ENCODE measurements at places on chromosomes 4 and X.

DNA sequence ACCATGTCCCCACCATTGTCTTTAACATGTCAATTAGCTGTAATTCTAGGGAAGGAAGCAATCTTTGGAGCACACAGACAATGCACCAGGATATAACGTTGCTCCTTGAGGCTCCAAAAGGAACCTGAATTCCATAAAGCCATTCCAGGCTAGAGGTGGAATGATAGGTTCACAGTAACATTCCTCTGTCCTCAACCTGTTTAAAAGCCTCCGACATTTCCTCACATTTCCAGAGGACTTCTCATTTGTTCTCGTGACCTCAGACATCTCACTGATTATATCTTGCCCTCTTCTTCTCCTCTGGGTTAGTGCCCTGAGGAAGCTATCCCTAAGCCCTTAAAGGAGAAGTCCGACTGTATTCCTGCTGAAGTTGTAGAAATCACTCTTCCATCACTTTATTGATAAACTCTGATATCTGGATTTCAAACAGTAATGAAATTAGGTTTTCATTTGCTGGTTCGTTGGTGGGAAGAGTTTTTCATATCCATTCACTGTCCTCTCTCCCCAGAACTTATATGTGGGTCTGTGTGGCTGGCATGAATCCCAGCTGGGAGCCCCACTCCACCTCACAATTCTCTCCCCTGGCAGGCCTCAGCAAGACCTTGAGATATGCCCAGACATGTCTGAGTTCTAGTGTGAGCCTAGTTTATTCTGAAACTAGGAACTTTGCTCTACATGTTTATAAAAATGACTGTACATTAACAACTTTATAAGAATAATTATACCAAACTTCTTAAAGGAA lies 44.2 kb upstream of the PRSS12 start:
- DNase-seq: no peak

GRCh38 chrX:1591863-1592469 lies 562 bp downstream of the AKAP17A start:
- DNase-seq: no peak

DNA sequence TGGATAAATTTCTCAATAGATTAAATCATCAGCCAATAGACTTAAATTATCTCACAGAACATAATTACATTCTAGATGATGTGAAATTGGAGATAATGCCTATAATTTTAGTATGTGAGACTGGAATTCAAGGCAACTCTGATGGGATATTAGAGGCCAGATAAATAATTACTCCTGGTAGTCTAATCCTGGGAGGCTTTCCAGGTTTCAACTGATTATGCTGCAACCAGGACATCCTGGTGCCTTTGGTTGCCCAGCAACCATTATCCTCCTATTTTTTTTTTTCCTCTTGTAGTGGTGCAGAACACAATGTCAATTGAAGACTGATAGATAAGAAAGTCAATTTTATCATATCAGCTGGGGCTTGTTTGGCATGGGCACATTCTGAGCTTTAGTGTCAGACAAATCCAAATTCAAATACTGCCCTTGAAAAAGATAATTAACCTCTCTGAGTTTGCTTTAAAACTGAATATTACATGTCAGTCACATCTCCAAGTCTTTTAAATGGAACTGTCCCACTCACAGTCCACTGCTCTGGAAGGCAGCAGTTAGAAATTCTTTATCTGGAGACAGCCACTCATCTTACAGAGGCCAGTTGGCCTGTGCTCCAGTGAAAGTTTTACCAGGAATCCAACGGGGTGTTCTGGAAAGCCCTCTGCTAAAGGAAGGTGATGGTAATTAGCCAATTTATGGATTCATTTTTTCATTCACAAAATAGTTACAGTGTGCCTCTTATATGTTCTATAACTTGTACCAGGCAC lies 95.3 kb upstream of the GUCY1A1 start:
- DNase-seq: no peak

DNA sequence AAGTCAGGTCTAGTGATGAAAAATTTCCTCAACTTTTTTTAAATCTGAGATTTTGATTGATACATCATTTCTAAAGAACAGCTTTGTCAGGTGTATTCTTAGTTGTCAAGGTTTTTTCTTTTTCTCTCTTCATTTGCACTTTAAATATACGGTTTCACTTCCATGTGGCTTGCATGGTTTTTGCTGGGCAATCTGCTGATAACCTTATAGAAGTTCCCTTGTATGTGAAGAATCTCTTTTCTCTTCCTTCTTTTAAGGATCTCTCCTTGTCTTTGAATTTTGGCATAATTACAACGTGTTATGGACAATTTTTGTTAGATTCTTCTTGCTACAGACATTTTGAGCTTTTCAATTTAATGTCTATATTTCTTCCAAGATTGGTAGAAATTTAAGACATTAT lies 76.4 kb downstream of the ZNF721 start:
- DNase-seq: no peak

- DNase-seq: no peak
Observed at GRCh38 chr4:86451560-86452330, 91.9 kb upstream of the MAPK10 start.

DNA sequence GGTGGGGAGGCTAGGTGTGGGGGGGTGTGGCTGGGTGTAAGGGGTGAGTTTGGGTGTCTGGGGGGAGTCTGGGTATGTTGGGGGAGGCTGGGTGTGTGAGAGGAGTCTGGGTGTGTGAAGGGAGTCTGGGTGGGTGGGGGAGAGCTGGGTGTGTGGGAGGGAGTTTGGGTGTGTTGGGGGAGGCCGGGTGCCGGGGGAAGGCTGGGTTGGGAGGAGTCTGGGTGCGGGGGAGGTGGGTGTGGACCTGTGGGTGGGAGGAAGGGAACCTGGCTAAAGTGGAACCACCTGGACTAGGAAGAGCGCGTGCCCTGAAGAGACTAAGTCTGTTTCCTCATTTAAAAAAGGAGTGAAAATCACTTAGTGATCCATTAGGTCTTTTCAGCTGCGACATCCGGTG lies 18.3 kb downstream of the SPON2 start:
- DNase-seq: no peak
